ENCODE measurements at places on chromosomes 3 and 15.

DNA sequence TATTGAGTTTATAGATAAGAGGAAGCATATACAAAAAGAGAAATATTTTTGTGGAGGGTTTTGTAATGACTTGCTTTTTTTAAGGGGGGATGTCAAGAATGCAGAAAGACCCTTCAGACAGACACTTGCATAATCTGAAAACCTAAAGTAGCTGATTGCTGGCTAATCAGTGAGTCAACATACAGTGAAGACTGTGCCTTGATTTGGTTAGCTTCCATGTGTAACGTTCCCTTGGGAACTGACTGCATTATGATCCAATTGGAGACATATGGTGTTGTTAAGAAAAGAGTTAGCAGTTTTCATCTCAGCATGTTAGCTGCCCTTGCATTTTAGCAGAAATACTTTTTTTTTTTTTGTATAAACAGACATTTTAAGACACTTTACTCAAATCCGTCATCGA is 483.2 kb downstream of the RBMS3 start:
- DNase-seq, result no peak

DNA sequence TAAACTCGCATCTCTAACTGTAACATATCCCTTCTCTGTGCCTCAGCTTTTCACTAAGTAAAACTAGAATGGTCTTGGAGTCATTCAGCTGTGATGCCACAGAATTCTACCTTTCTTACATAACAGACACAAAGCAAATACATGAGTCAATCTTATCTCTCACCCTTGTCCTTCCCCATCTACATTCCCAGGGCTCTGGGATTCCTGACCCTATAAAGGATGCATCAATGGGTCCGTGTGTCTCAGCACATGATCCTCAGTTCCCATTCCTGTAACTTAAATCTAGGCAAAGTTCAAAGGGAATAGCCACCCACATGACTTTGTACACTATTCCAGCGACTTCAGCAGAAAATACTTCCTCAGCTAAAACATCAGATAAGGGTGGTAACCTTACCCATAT is 11.8 kb upstream of the ARL8B start:
- no peak for DNase-seq

GRCh38 chr3:99579246-99579645 is 59.1 kb upstream of the COL8A1 start:
- no peak for DNase-seq

- no peak for DNase-seq
Observed at GRCh38 chr15:45664451-45664850, 29.6 kb downstream of the SQOR start.
